ENCODE measurements at places on chromosomes 1 and 21.

- DNase-seq = no peak
Measured at GRCh38 chr1:241660424-241660972, 8.4 kb downstream of the WDR64 start.

- DNase-seq = no peak
Measured at GRCh38 chr1:70071601-70072000, 133.8 kb downstream of the LRRC40 start.

- DNase-seq = no peak
Measured at GRCh38 chr1:23911921-23912320, 1.2 kb downstream of the CNR2 start.

- DNase-seq = no peak
Measured at GRCh38 chr1:150895618-150896017, 8.7 kb downstream of the CTXND2 start.

GRCh38 chr21:46594276-46594675 is 10.6 kb downstream of the S100B start:
- DNase-seq = no peak

GRCh38 chr1:15958793-15959192 is 17.1 kb downstream of the ZBTB17 start:
- DNase-seq = no peak
